Left lung (tissue), 14 donors: ENCODE measurements at places on chromosomes 1 and 21. TPM values are rescaled to one million over a fixed set of nuclear protein-coding genes. Genes with fewer than 3 reads are reported as not detected.

DNA sequence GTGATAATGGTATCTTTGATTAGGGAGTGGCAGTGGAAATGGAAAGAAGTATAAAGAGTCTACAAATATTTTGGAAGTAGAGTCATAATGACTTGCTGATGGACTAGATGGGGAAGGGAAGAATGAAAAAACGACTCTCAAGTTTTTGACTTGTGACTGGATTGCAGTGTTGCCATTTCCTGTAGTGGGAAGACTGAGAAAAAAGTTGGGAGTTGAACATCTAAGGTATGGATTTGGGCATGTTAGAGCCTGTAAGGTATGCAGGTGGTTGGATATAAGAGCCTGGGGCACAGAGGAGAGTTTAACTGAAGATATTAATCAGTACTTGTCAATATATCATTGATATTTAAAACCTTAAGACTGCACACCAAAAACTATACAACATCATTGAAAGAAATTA lies 19.4 kb downstream of the DNM3 start:
- DNase-seq = no peak

DNA sequence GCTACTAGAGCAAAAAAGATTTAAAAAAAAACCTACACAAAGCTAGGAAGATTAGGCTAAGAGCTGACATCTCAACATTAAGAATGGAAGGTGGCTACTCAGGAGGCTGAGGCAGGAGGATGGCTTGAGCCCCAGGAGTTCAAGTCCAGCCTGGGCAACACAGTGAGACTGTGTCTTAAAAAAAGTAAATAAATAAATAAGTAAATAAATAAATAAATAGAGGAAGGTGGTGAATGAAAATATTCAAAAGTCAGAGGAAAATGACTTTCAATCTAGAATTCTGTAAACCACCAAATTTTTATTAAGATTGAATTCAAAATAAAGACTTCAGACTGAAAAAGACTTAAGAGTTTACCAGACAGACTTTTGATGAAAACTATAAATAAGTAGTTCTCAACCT lies 50.9 kb upstream of the TMPRSS2 start:
- DNase-seq = no peak

Gene LGR6
- polyA plus RNA-seq = 1.1 TPM

GRCh38 chr1:105830571-105831146 lies 1225.8 kb upstream of the PRMT6 start:
- DNase-seq = no peak

DNA sequence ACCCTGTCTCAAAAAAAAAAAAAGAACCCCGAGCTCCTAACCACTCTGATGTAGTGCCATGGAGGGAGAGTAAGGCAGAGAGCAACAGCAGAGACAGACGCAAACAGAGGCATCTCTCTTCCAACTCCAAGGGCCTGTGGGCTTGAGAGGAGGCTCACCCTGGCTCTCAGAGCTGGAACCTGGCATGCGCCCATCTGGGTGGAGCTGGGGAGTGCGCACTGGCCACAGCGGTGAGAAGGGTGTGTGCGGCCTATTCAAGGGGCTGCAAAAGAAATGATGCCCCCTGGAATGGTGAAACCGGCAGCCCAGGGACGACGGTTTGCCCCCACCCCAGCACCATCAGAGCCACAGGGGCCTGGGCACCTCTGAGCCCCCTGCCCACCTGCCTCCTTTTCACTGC lies 17.6 kb downstream of the COL8A2 start:
- no peak for DNase-seq

Gene REN
- 0.10 TPM for polyA plus RNA-seq

Gene KCNQ4
- 1.3 TPM for polyA plus RNA-seq

Gene OR2G6
- 0.04 TPM for polyA plus RNA-seq

- no peak for DNase-seq
Measured at GRCh38 chr1:170481000-170481399, 51.0 kb upstream of the GORAB start.

DNA sequence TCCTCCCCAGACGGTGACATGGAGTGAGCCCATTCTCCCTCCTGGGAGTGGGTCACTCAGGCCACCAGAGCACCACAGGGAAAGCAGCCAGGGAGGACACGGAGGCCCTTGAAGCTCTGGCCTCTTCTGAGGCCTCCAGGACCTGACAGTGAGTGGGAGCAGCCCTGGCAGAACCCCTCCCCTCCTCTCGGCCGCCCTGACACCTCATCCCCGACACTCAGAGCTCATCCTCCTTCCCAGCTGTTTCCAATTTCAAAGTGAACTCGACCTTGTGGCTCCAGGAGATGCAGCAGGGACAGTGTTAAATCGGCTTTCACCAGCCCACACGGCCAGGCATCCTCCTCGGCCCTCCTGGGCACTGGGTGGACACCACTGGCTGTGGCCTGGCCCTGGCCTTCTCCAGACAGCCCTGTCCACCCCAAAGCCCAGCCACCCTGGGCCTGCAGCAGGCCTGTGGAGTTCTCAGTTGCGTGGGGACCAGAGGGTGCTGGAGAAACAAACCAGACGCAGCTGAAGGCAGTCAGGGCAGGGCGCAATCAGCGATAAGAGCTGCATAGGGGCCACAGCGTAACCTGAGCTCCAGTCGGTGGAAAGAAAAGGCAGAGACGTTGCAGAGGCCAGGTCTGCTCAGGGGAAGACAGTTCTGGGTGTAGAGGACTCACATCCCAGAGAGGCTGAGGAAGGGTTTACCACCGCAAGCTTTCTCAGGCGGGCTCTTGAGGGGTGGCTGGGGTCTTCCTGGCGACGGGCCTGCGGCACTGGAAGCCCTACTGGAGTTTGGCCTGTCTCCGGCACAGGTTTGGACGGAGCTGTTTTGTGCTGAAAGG lies 27.1 kb downstream of the FTCD start:
- no peak for DNase-seq

DNA sequence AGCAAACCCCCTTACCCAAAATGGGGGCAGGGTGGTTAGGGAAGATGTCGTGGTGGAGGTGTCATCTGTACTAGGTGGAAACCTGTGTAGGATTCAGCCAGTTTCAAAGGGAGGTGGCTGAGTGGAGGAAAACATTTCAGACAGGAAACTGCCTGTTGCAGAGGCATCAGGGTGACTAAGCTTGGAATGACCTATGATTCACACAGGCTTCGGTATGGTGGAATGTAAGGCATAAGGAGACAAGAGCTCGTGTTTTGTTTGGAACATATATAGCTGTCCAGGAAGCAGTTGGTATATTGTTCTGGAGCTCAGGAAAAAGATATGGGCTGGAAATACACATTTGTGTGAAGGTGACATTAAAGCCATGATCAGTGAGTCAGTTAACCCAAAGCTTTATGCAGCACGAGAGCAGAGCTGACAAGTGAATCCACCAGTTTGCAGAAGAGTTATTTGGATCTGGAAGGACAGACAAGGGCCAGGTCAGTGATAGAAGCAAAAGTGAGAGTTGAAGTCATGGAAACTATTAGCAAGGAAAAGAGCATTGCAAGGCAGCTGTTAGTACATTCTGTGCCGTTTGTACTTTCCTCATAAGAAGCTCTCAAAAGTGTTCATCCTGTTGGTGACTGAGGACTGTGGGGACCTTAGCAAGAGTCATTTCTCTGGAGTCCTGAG lies 12.2 kb downstream of the UTP25 start:
- no peak for DNase-seq

DNA sequence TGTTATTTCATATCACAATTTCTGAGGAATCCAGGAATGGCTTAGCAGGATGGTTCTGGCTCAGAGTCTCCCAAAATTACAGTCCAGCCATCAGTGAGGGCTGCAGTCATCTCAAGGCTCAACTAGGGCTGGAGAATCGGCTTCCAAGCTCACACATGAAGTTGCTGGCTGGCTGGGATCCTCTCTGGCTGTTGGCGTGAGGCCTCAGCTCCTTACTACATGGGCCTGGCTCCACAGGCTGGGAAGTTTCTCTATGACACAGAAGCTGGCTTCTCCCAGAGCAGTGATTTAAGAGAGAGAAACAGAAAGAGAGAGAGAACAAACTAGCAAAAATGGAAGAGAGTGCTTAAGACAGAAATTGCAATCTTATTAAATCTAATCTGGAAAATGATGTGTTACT lies 38.8 kb upstream of the RGS8 start:
- no peak for DNase-seq

DNA sequence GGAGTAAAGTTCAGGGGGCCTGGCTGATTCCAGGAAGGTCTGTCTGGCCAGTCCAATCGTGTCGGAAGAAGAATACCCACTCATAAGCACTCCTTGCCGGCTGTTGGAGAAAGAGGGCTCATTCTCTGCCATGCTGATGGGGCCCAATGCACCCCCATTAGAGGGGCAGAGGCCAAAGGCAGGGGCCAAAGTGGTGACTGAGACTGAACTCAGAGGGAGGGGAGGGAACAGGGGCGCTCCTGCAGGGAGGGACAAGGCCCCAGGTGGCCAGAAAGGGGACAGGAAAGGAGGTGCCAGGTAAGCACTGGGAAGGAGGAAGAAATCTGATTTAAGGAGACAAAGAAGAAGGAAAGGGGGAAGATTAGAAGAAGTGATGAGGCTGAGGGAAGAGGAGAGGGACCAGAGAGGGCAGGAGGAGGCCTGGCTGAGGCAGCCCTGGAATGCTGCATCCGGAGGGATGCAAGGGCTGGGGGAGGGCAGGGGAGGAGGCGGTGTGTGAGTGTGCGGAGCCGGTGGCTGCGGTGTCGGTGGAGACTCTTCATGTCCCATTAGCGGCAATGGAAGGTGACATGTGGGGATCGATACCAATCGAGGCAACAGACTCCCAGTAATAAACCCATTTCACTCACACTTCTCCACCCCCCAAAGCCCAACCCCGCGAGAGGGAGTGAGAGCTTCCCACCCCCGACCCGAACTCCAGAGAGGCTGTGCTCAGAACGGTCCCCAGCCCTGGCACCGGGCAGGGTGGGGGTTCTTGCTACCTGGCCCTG lies 12.0 kb upstream of the ETV3L start:
- DNase-seq = no peak

DNA sequence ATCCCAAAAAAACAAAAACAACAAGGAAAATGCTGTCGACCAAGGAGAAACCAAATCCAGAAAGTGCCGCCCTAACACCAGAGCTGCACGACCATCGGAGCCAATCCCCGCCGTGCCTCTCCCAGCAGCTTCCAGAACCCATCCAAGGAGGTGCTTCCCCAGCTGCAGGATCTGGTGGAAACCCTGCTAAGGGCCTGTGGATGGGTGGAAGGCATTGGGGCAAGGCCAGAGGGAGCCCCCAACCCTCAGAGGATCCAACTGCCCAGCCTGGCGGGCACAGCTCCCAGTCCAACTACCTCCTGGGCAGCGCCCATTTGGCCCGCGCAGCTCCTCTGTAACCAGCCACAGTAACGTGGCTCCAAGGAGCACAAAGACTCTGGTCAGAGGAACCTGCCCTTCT lies 81.6 kb downstream of the NPHP4 start:
- DNase-seq = peak; percentile 11

- DNase-seq = no peak
Measured at GRCh38 chr1:158020886-158021620, 27.6 kb downstream of the KIRREL1 start.

DNA sequence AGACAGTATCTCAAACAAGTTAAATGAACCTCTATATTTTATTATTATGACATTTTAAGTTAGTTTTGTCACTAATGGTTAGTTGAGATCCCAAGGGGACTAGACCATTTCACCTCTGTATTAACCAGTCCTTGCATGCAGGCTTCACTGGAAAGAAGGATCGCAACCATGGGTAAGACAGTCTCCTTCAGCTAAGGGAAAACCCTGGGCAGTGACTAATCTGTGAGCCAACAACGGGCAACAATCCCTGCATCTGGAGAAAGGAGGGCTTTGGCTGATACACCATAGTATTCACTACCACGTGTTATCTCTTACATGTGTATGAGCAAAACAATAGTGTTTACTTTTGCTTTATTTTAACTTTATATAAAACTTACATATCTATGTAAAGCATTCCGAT lies 708.8 kb upstream of the CHRM3 start:
- no peak for DNase-seq

Gene TSACC
- 0.80 TPM for polyA plus RNA-seq

DNA sequence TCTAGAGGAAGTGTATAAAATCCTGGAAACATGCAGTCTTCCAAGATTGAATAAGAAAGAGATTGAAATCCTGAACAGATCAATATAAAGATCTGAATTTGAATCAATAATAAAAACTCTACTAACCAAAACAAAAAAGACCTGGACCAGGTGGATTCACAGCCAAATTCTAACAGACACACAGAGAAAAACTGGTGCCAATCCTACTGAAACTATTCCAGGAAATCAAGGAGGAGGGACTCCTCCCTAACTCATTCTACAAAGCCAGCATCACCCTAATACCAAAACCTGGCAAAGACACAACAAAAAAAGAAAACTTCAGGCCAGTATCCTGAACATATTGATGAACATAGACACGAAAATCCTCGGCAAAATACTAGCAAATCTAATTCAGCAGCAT lies 58.3 kb downstream of the SYT14 start:
- DNase-seq = no peak

- DNase-seq = no peak
Measured at GRCh38 chr1:16903054-16903453, 7.3 kb downstream of the RNU1-2 start.

DNA sequence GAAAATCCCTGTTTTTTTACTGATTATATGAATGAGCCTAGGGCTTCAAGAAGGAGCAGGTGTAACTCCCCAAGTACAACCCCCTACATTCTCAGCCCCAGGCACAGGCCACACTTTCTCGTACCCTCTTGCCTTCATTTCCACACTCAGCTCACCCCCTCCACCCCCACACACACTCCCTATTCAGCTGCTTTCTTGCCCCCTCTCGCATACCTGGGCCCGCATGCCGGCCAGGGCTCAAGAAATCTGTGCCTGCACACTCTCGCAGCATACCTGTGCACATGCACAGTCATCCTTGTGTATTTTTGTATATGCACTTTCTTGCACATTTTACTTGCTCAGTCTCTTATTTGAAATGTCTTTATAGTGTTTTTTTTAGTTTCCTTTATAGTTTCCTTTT lies 2.0 kb downstream of the PTPRF start:
- DNase-seq = no peak

DNA sequence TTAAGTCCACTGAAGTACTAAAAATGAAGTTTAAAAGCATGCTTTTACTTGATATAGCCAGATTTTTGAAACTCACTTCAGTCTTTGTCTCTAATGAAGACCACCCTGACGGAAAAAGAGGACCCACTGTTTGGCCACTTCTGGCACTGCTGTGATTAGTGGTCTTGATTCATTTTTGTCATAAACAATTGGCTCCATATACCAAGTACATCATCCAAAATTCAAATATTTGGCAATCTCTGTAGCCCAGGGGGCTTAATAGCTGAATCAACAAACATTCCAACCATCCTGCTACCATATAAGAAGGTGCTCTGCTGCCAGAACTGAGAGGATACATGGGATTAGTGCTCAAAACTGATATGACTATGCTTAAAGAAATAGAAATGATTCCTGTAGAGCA lies 156.0 kb downstream of the COL24A1 start:
- no peak for DNase-seq

- no peak for DNase-seq
Measured at GRCh38 chr1:230072866-230073265, 5.8 kb downstream of the GALNT2 start.

- peak; percentile 51 for DNase-seq
Measured at GRCh38 chr1:225519166-225519863, 91.5 kb upstream of the LBR start.

GRCh38 chr1:51968632-51969031 lies 21.9 kb downstream of the RAB3B start:
- no peak for DNase-seq
